ENCODE measurements at places on chromosomes 5 and 9.

DNA sequence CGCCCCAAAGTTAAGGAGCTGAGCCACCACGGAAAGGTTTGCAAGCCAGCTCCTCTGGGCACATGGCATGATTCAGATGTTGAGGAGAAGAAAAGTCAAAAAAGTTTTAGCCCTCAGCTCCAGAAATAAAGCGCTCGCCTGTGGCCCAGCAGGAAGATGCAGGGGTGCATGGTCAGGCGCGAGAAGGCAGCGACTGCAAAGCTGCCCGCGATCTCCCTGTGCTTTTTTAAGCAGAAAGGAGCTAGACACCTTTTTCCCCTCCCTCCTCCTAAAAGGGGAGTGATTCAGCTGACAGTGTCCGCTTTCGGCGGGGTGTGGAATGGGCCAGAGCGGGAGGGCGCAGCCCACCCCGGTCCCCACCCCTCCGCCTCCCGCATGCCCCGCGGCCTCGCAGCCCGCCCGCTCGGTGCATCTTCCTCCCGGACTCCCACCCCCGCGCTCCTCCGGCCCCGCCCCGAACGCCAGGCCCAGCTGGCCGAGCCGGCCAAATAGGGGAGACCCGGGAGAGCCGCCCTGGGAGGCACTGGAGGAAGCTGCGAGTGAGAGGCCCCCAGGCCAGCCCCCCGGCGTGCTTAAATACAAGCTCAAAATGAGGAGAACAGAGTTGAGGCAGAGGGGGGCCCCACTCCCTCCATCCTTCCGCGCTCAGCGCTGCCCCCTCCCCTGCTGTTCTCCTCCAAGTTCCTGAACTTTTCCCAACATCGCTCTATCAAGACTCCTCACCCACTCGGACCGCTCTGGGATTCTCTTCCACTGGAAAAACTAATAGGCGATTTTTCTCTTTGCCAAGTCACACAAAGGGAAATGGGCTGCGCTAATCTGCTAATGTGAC lies at the start of gene ADAMTS12:
ADAMTS12 (minus strand) TSS at position 203 of the 832 bp plus-strand sequence; CDS start at position 69, 134 bp downstream.
- DNase-seq, result no peak

DNA sequence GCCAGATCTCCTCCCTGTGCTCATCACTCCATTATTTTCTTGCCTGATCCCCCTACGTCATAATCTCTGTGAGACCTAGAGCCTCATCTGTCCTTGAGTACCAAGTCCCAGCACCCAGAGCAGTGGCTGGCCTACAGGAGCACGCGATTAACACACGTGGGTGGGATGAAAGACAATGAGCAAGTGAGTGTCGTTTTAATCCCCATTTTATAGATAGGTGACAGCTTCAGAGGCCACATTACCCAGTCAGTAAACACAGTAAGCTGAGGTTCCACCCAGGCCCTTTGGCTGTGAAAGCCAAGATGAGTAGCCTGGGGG lies 17.3 kb downstream of the TRUB2 start:
- no peak for DNase-seq

DNA sequence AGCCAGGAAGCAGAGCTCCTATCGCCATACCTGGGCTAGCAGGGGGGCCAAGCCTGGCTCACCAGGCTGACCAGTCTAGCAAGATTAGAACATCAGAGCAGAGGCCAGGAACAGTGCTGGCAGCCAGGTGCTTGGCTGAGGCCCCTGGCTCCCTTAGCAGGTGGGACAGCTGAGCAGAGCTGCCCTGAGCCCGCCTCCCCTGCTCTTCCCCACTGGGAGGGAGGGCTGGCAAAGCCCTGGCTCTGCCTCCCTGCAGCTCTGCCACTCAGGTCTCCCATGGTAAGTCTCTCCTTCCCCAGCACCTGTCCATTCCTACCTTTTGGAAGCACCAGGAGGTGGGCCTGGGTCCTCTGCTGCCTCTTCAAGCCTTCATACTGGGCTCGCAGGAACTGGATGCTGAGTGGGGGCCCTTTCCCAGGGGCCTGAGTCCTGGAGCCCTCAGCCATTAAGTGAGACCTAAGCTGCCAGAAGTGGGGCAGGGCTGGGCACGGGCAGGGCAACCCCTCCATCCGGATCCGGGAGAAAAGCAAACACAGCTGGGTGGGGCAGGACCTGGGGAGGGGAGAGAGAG lies 803 bp downstream of the C9orf152 start:
- DNase-seq, result no peak

DNA sequence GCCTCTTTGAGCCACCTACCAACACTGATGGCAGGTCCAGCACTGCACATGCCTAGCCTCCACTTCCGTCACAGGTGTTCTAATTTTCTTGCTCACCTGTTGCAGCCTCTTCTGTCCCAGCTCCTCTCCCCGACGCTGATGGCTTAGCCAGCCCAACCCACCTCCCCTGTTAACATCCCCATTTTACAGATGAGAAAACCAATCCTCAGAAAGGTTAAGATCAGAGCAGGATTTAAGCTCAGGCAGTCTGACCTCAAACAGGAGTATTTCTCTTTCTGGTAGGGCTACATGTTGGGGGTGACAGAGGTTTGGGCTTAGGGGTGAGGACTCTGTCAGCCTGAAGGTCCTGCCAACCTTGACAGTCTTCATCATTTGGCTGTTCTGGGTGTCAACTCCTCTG lies 74.5 kb upstream of the PITX1 start:
- no peak for DNase-seq

DNA sequence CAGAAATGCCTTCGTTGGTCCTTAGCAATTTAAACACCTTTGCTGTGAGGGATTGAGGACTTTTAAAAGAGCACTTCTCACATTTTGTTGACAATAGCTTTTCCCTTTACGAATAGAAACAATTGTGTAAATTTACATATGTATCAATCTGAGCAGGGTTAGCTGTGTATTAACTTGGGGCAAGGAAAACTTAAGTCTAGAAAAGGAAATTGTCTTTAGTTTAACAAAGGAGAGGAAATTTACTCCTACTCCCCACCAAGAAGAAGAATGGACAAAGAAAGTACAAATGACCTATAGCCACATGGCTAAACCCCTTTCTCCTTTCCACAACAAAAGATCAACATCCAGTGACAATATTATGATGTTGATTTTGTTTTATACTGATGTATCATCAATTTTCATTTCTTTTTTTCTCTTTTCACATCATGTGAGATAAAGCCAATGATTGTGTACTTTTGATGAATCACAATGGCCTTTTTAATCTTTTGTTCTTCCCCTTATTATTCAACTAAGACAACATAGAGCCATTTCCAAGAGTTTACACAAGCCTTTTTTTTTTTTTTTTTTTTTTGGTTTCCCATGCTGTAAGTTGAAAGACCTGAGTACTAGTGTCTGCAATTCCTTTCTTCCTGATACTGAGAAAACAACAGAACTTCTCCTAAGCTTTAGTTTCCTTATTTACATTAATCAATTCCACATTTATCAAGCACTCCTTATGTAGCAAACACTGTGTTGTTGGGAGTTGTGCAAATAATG lies 19.0 kb downstream of the FOXB2 start:
- no peak for DNase-seq

GRCh38 chr5:163106098-163106497 lies 331.3 kb upstream of the CCNG1 start:
- DNase-seq, result no peak

- DNase-seq, result no peak
Observed at GRCh38 chr5:133489632-133490031, 122.7 kb downstream of the FSTL4 start.

DNA sequence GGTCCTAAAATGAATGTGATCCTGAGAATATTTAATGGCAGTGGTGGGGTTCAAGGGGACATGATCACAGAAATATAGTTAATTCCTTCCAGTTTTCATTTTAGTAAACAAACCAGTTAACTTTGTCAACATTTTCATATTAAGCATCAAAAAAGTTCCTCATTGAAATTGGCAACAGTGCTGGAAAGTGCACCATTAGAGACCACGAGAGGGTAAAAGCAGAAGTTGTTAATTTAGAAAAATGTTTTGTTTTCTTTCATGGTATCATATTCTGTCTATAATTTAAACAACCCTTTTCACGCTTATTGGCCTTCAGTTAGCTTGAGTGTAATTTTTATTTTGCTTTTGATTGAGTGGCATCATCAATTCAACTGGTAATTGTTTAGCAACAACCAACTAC lies 11.9 kb downstream of the GIN1 start:
- DNase-seq, result no peak

DNA sequence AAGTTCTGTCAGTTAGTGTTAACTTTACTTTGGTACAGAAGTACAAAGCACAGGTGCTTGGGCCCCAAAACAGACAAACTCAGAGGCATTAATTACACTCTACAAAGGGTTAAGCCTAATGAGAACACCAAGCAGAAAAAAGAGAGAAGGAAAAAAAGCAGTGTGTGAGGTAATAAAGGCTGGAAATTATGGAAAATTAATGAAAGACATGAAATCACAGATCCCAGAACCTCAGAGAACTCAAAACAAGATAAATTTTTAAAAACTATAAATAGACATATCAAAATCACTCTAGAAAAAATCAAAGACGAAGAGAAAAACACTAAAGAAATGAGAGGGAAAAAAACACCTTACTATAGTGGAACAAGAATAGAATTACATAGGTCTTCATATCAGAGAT lies 354.2 kb upstream of the ADAMTS16 start:
- no peak for DNase-seq

GRCh38 chr9:135373151-135373685 lies 106.4 kb upstream of the PPP1R26 start:
- DNase-seq, result no peak

DNA sequence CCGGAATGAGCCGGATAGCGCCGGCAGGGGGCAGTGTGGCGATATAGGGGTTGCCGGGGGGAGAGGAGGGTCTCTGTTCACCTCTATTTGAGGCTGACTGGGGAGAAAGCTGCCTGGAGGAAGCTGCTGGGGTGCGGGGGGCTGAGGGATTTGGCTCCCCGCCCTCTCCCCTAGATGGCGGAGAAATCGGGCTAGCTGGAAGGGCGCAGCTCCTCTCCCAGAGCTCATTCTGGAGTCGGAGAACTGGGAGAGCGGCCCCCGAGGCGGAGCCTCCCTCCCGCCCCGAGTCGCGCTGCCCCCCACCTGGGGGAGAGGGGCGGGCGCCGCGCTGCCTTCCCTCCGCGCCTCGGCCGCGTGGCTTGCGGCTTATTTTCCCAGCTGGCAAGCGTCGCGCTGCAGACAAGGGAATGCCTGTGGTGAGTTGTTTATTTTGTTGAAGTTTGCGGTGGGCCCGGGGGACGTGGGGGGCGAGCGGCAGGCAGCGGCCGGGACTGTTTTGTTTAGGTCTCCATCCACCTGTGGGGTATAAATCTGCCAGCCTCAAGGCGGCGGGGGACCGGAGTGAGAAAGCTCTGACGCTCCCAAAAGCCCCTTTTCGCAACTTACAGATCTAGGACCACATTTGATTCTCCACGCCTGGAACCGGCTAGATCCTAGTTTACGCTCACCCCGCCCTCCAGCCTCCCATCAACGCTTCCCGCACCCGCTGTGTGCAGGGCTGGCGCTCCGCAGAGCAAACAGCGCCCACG lies 4.1 kb upstream of the RGMB start:
- no peak for DNase-seq

Measured in stimulated activated CD4-positive, alpha-beta T cell treated with anti-CD3 and anti-CD28 coated beads, TNF-alpha, amount 100 ng/mL, for 1 hour (primary cell).